ENCODE measurements at places on chromosomes 1 and 21. TPM values are rescaled to one million over a fixed set of nuclear protein-coding genes. Genes with fewer than 3 reads are reported as not detected.

HHAT gene
- 0.56 TPM for total RNA-seq

B3GALT2 gene
- total RNA-seq = not detected

KRTAP25-1 gene
- total RNA-seq = not detected

SLC45A3 gene
- total RNA-seq = 5.1 TPM

- DNase-seq = no peak
Measured at GRCh38 chr1:167510244-167510643, 8.1 kb downstream of the CD247 start.

RNF19B gene
- total RNA-seq = 92.0 TPM

AIRE gene
- total RNA-seq = not detected

DNA sequence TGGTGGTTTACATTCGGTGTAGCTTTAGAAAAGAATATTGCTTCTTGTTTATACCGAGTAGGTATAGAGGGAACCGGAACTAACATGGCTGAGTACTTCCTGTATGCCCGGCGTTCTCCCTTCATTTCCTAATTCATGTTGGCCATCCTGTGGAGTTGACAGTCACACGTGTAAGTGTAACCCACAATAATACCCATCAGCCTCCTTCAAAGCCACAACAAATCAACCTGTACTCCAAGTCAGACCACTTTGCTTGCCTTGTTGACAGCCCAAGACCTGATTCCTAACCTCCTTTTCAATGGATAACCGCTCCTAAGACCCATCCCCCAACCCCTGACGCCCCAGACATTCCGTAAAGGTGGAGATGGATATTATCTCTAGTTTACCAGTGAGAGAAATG, 42.1 kb downstream of the UBE2U start:
- DNase-seq = no peak

GRCh38 chr1:22122273-22123070, 20.4 kb downstream of the WNT4 start:
- no peak for DNase-seq

DNA sequence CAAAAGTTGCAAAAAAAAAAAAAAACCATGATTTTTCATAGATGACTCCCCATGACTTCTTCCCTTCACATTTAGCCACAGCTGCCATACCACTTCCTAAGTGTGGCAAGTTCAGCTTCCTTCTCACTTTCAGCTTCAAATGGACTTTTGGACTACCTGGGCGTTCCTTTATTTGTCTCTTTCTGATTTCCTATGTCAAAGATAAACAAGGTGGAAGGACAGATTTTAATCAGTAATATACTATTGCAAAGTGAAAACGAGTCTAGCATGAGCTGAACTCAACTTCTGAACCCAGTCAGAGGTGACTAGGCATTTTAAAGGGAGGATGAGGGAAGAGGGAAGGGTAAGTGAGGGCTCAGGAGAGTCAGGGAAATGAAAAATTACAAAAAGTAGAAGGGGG, 14.4 kb upstream of the SCCPDH start:
- no peak for DNase-seq
